ENCODE measurements at places on chromosomes 2 and 18.

DNA sequence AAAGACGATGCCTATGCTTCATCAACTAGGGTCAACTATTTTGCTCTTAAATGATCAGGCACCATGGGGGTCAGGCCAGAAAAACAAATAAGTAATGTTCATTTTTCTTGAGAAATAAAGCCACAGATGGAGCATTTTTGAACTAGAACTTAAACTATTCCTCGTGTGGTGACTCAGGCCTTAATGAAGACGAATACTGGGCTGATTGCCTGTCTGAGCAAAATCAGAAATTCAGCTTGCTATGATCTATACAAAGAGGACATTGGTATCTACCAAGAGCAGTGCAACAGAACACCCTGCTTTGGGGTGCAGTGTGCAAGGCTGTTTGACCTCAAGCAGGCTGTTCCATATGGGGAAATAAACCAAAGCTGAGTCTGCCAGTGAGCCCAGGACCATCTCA lies 176.0 kb downstream of the NRP2 start:
- no peak for DNase-seq

- DNase-seq = no peak
Observed at GRCh38 chr2:98454500-98455235, 10.0 kb downstream of the INPP4A start.

DNA sequence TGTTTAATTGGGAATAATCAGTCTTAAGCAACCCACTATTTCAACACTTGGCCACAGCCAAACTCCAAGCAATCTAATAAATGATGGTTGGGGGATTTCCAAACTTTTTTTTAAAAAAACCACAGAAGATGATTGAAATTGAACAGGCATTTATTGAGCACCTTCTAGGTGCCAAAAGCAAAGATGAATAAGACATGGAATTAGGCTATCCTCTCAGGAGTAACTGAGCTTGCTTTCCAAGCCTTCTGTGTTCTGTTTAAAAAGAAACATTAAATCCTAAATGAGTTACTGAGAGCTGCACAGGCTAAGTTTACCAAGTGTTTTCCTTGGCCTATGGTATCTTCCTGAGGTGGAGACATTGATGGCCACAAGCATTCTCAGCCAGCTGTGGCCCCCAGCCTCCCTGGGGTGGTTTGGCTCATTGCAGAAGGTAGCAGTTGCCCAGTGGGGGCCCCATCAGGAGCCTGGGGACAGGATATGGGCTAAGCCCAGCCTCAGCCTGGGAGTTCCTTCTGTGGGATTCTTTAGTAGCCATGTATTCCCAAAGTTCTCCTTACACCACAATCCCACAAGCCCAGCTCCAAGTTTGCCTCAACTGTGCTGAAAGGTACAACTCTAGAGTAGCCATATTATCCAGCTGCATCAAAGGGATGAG lies 174.3 kb downstream of the C1D start:
- DNase-seq = no peak

- DNase-seq = no peak
Observed at GRCh38 chr2:237096911-237097310, 11.2 kb downstream of the COPS8 start.

GRCh38 chr2:84815146-84815545 lies 65.7 kb downstream of the TRABD2A start:
- DNase-seq = no peak

GRCh38 chr18:50578651-50579050 lies 18.8 kb downstream of the MAPK4 start:
- no peak for DNase-seq

GRCh38 chr2:32931519-32931918 lies 15.2 kb upstream of the LTBP1 start:
- no peak for DNase-seq

GRCh38 chr2:141946016-141946415 lies 184.8 kb downstream of the LRP1B start:
- no peak for DNase-seq

DNA sequence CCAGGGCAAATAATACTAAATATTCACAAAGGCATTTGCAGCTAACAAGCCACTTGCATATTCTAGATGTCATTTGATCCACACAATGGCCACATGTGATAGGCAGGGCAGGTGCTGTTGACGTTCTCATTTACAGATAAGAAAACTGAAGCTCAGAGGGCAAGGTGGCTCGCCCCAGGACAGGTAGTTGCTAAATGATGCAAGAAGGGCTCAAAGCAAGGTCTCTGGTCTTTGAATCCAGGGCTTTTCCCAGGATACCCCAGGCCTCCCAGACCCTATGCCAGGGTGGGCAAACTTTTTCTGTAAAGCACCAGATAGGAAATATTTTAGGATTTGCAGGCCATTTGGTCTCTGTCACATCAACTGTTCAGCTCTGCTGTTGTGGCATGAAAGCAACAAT lies 35.1 kb downstream of the LOXHD1 start:
- no peak for DNase-seq

DNA sequence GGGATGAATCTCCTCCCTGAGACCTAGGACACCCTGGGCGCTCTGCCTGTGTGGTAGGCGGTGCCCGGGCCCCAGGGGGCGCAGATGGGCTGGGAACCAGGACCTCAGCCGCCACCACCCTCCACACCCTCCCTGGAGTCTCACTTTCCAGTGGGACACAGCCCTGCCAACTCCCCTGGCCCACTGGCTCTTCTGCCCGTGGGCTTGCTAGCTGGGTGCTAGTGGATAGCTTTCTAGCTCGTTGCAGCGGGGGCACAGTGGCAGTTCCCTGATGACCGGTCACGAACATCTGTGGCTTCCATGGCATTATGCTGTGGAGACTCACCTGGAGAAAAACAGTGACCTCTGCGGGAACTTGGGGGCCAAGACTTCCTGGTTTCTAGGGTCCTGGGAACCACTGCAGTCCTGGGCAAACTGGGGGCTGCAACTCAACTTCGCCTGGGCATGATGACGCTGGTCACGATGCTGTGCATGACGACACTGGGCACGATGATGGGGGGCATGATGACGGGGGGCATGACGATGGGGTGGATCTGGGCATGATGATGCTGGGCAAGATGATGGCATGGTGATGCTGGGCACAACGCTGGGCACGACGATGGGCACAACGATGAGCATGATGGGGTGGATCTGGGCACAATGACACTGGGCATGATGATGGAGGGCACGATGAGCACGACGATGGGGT lies 31.0 kb upstream of the ALLC start:
- DNase-seq = no peak

GRCh38 chr2:23601301-23601965 lies 216.5 kb downstream of the KLHL29 start:
- no peak for DNase-seq

GRCh38 chr2:98757904-98758421 lies 27.0 kb upstream of the MGAT4A start:
- DNase-seq = peak; percentile 56

DNA sequence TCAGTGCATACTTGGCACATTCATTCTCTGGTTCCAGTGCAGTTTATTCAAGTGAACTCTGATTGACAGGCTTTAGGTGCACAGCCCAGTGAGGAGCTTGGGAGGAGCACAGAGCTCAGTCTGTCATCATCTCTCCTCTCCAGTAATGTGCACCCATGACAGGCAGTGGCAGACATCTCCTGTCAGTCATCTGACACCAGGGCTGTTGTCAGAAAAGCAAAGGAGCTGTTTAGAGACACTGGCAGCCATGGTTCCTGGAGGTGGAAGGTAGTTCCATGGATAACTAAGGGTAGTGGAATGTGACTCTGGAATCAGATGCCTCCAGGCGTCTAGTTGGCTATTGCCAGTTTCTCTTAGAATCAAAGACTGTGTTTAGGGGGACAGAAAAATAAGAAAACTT lies 308.8 kb downstream of the DCDC2C start:
- DNase-seq = no peak

DNA sequence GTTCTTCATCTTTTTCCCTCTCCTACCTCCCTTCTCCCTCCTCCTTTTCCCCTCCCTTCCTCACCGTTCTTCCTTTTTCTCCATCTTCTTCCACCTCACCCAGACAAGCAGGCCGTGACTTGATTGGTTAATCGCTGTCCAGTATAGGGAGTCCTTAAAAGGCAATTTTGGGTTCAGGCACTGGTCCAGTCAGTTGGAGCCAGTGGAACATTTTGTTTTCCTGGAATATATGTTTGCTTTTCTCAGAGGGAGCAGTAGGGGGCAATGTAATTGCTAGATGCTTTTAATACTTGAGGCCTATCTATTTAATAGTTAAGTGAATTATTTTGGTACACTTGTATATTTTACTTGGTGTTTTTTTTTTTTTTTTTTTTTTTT lies 15.0 kb downstream of the ELAC1 start:
- DNase-seq = no peak

- no peak for DNase-seq
Observed at GRCh38 chr2:106551417-106552130, 64.4 kb downstream of the CD8B2 start.

DNA sequence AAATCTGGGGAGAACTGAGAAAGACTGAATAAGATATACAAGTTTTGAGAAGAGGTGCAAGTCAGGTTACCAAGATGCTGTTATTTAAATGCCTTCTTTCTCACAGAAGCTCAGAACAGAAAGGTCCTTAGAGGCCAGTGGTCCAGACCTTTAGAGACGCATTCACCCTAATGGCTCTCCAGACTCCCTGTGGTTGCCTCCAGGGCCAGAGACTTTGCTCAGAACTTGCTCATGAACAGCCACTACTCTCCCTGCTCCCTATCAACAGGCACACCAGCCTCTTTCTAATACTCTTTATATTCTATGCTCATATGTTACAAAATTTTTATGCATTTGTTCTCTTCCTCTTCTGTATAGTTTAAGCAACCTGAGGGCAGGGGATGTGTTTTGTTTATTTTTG lies 349.0 kb upstream of the TNP1 start:
- DNase-seq = no peak

DNA sequence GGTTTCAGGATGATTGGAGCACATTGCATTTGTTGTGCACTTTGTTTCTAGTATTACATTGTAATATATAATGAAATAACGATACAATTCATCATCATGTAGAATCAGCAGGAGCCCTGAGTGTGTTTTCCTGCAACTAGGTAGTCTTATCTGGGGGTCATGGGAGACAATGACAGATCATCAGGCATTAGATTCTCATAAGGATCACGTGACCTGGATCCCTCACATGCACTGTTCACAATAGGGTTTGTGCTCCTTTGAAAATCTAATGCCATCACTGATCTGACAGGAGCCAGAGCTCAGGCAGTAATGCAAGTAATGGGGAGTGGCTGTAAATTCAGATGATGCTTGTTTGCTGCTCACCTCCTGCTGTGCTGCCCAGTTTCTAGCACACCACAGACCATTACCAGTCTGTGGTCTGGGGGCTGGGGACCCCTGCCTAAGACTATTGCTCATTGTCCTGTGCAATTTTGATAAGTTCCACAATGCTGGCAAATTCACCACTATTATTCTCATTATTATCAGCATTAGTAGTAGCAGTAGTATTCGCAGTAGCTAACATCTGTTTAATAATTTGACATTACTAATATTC lies 428.7 kb upstream of the TNP1 start:
- no peak for DNase-seq

GRCh38 chr2:42947809-42948600 lies 155.6 kb upstream of the HAAO start:
- no peak for DNase-seq

GRCh38 chr2:207225773-207226172 lies 60.0 kb upstream of the KLF7 start:
- DNase-seq = no peak

DNA sequence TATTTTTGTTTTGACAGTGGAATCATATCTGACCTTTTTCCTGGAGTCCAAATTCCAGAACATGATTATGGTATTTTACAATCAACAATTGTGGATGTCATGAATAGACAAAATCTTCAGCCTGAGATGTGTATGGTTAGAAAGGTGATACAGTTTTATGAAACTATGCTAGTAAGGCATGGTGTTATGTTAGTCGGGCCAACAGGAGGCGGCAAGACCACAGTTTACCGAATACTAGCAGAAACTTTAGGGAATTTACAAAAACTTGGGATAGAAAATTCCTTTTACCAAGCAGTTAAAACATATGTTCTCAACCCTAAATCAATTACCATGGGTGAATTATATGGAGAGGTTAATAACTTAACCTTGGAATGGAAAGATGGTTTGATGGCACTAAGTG lies 137.0 kb downstream of the DNAH6 start:
- DNase-seq = no peak

DNA sequence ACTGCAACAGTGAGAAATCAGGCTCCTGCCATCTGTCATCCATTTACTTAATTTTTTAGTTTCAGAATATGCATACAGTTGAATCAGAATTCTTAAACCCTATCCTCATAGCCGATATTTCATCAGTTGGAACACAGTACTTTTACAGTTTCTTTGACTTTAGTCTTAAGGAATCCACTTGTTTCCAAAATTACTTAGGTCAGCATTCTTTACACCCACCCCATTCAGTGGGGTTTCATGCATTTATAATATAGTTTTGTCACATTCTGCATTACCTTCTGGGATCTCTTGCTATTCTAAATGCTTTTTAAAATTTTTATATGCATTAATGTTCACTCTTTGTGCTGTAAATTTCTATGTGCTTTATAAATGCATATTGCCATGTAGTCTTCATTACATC lies 400.4 kb upstream of the LRRTM4 start:
- DNase-seq = no peak

DNA sequence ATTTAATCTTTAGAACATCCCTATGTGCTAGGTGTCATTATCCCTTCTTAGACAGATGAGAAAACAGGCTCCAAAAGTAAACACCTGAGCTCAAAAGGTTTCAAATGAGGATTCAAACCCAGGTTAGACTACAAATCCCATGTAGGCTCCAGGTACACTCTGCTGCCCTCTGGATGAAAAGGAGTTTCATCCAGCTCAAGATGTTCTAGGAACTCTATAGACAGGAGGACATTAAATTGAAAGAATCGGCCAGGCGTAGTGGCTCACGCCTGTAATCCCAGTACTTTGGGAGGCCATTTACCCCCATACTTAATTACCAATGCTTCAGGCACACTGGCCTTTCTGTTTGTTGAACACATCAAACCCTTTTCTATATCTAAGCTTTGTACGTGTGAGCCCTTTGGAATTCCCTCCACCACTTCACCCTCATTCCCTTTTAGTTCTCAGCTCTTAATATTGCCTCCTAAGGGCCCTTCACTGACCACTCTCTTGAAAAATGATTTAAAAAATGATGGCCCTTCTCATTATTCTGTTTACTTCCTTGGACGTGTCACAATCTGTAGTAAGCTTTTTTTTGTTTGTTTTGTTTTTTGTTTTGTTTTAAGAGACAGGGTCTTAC lies 10.7 kb downstream of the SLC25A12 start:
- DNase-seq = no peak

All from effector memory CD4-positive, alpha-beta T cell (primary cell).